IPS-NIHi11 (cell line): ENCODE measurements at places on chromosomes 5 and 9.
A peak's percentile ranks its signal among the peaks of the same experiment; 100 is the strongest.

GRCh38 chr9:82202808-82203207 is 214.2 kb downstream of the SPATA31D1 start:
- no peak for DNase-seq

- DNase-seq = no peak
Observed at GRCh38 chr9:71783120-71783523, 14.8 kb upstream of the CEMIP2 start.

- peak; percentile 17 for DNase-seq
Observed at GRCh38 chr5:7146886-7147285, 249.1 kb upstream of the ADCY2 start.

- no peak for DNase-seq
Observed at GRCh38 chr5:38678076-38678475, 121.6 kb upstream of the LIFR start.

DNA sequence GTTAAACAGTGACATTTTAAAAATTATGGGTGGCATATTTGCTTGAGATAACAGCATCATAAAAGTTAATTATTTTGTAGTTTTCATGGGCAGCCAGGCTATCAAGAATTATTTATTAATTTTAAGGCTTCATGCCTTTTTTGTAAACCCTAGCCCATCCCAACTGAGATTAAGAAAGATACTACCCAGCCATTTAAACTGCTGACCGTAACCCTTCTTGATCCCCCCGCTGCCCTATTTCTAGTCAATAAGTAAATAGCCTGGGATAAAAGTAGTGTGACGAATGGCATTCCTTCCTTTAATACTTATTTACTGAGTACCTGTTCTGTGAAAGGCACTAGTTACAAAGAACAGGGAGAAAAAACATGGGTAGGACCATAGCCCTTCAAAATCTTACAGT is 88.3 kb downstream of the DROSHA start:
- DNase-seq = no peak

DNA sequence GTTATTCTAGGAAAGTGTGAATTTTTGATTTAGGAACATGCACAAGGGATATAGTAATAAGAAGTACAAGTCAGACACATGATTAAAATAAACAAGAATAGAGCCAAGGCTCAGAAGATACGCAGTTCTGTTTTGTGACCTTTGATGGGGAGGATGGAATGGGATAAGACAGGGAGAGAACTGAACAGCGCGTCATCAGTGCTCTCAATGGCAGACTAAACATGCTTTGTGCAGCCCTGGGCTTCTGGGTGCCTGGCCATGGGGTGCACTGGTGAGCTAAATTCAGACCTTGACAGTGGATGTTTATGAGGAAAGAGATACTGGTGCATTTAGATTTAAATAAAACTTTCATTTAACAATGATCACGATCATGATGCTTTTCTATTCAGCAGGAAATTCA is 309.7 kb downstream of the ARHGEF28 start:
- DNase-seq = no peak

DNA sequence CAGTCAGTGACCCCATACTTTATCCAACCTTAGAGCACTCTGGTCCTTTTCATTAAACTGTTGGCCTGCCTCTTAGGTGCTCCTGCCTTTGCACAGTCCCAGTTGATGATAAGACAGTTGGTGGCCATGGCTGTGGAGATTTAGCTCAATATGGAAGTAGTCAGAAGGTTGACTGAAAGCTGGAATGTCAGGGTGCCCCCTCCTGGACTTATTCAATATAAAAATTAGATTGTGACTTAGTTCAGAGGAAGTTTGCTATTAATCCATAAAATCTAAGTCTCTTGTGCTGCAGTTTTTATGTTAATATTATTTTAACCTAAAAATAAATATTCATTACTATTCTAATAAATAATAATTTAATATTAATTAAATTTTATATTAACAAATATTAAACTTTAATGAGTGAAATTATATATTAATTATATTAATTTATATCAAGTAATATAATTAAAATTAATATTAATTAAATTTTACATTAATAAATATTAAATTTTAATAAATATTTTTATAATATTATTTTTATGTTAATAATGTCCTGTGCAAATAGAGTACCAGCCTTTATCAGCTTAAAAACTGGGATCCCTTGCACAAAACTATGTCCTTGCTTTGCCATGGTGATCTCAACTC is 77.7 kb upstream of the ADAMTSL1 start:
- DNase-seq = no peak

- DNase-seq = no peak
Observed at GRCh38 chr5:82847562-82847961, 229.6 kb downstream of the TMEM167A start.

DNA sequence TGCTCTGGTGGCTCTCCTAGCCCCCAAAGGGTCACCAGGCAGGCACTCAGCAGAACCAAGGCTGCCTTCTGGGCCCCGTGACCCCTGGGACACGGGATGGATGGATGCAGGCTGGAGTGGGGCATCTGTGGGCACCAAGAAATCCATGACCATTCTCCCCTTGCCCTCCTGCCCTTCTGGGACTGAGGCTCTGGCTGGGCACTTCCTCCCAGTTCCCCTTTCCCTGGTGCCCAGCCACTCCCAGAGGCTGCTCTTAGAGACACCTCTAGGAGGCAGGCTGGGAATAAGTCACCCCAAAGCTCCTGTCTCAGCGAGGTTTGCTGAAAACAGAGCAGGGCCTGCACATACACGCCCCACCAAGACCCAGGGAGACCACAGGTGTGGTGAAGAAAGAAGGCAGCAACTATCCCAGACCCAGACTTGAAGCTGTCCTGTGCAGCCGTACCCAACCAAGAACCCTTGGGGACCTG is 943 bp downstream of the STING1 start:
- DNase-seq = no peak
